CD4-positive, alpha-beta T cell treated with Interleukin-10 for 1 hour (primary cell): ENCODE measurements at places on chromosomes 7 and 10.

DNA sequence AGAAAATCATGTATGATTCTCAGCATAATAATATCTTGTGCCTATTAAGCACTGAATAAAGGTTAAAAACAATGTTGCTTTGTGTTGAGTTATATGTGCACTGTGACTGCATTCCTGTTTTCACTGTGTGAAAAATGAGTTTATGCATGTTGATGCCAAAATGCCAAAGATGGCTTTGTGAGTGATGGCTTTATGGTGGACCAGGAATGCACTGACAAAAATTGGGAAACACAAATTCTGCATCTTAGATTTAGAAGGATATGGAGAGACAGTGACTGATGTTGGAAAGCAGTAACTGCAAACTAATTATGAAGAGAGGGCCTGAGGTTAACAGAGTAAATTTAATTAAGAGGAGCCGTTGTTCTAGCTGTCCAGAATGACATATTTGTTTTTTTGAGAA lies 440.4 kb downstream of the KIF20B start:
- no peak for DNase-seq

DNA sequence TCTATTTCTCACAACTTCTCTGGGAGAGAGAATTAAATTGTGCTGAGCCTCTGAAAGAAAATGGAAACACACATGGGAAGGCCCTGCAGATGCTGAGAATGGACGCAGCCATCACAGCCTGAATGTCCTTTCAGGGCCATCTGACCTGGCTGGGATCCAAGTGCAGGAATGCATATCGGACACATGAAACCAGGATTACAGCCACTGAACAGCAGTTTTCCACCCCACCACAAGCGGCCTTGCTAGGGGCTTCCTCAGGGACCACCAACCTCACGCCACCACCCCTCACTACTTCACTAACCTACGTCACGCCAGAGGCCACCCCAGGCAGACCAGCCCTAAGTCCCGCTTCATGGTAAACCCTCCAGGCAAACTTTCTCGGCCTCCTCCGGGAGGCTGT lies 103.3 kb downstream of the DIP2C start:
- DNase-seq = no peak

GRCh38 chr10:77290528-77291155 lies 347.0 kb downstream of the KCNMA1 start:
- no peak for DNase-seq

DNA sequence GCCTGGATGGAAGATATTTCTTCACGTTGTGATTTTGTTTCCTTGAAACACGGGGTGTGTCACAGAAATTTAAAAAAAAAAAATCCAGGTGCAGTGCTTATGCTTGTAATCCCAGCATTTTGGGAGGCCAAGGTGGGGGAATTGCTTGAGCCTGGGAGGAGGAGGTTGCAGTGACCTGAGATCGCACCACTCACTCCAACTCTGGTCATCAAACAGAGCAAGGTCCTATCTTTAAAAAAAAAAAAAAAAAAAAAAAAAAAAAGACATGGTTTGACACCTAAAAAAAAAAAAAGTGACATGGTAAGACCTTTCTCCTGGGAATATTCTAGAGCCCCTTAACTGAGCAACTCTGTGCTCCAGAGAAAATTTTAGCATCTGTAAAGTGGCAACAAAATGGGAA lies 9.0 kb upstream of the LRRC4 start:
- no peak for DNase-seq

DNA sequence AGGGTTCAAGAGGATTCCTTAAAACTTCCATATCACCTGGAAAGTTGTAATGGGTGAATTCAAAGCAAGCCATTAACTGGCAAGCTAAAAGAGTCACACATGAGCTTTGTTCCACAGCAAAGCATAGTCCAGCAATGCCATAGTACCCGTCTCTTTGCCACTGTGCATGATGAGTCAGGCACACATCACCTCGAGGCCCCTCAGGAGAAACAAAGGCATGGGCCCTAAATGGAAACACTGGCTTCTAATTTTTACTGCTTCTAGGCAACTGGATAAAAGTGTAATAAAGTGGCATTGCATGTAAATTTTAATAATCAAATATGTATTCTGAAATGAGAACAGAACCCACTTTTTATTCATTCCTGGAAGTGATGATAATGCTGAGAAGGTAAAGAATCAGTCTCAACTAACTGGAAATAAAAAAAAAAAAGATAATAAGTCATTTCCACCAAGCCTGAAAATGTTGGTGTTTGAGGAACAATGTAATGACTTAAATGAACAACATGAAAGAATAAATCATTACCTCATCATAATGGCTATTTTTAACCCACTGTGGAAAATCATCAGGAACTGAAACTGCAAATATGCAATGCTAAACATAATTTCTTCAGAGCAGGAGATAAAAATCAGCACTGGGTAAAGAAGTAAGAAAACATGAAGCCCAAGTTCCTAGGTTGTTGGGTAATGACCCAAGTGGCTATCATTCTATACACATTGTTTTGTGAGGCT lies 104.9 kb downstream of the CDK6 start:
- DNase-seq = no peak

- DNase-seq = no peak
These were observed 61.5 kb upstream of the GHITM start for GRCh38 chr10:84077768-84078167.

- DNase-seq = no peak
These were observed 260.3 kb upstream of the FERD3L start for GRCh38 chr7:19405541-19405940.

- no peak for DNase-seq
These were observed 234.9 kb downstream of the GATA3 start for GRCh38 chr10:8289186-8289924.

DNA sequence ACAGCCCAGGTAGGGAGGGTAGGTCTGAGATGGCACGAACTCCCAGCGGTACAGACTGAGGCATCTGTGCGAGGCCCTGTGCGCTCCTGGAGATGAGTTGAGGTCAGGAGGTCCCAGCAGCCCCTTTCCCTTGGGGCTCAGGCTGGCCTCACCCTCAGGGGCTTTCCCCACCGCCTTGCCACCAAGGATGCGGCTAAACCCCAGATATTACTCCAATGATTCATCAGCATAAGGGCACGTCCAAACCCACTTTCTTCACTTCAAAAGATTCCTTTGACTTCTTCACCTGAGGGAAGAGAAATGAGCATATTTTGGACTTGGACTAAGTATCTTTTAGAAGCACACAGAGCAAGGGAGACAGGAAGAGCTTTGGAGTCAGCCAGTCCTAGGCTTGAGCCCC lies 20.3 kb downstream of the UROS start:
- no peak for DNase-seq

DNA sequence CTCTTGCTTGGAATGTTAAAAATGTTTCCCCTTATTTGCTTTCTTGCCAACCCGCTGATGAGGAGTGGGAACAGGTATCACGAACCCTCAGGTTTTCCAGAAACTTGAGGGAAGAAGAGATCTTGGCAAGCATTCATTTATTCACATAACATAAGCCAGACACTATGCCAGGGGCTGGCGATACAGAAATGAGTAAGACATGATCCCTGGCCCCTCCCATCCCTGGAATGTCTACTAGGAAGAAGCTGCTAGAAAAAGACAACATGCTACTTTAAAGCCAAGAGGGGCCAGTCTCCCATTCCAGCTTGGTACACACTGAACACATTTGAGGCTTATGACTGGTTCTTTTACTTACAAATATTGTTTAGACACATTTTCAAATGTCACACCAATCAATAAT lies 26.4 kb downstream of the SLC35B4 start:
- no peak for DNase-seq

DNA sequence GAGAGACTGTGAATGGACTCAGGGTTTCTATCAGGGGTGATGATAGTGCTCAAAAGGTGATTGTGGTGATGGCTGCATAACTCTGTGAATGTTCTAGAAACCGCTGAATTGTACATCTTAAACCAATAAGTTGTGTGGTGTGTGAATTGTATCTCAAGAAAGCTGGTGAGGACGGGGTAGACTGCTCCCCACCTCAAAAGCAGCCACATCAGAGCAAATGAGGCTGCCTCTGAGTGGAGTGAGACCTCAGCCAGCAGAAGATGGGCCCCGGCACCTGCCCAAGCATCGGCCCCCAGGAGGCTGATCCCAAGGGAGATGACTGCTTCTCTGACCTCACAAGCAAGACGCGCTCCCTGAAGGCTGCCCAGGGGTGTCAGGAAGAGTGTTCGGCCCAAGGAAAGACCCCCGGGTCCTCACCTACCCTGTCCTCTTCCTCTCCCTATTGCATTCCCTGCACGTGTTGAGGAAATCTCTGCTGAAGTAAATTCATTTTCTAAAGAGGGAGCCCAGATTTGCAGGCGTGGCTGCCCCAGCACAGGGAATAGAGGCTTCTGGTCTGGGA lies 279.3 kb upstream of the SHH start:
- DNase-seq = no peak

- DNase-seq = no peak
These were observed 252.0 kb downstream of the SORCS3 start for GRCh38 chr10:104892879-104893617.

GRCh38 chr7:115229401-115230105 lies 307.7 kb downstream of the MDFIC start:
- peak; percentile 47 for DNase-seq

GRCh38 chr7:15131661-15132060 lies 229.1 kb upstream of the DGKB start:
- DNase-seq = no peak

DNA sequence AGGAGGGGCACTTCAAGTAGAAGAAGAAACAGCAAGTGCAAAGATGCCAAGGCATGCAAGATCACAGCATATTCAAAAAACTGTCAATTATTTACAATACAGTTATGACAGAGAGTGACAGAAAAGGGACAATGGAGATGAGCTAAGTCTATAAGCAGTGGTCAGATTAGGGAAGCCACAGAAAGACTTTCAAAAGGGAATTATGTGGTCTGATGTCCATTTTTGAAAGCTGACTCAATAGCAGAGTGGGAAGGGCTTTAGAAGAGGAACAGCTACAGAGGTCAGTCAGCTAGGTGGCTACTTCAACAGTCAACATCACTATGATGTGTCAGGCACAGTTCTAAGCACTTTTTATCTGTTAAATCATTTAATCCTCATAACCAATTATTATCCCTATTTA lies 45.2 kb upstream of the SPOCK2 start:
- DNase-seq = no peak

DNA sequence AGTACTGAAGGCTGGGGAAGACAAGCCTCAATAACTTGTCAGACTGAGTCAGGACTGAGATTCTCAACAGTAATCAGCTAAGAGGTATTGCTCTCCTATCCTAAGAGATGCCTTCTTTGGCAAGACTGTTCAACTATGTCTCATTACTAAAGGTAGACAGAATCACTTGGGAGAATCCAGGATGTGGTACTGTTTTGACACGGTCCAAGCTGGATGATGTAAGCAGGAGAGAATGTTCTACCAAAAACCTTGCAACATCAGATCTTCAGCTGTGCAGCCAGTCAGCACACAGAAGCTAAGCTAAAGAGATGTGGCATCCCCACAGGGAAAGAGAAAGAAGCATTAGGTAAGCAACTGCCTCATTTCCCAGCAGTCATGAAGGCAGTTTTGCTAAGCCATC lies 391.4 kb downstream of the NRG3 start:
- no peak for DNase-seq

DNA sequence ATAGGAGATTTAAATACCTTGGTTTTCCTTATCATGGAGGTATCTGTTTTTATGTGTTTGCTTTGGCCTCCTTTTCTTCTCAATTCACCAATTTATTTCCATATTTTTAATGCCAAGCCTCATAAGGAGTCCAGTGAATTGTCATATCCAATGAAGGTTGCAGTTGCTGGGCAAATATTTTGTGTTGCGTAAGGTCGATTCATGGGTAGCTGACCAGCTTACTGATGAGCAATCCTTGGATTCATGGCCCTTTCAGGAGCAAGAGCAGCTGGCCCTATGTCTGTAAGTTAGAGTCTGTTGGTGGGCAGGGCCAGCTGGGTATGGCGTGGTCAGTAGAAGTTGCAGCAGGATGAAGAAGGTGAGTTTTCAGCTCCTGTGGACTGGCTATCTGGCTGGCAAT lies 182.9 kb downstream of the PFKFB3 start:
- no peak for DNase-seq

DNA sequence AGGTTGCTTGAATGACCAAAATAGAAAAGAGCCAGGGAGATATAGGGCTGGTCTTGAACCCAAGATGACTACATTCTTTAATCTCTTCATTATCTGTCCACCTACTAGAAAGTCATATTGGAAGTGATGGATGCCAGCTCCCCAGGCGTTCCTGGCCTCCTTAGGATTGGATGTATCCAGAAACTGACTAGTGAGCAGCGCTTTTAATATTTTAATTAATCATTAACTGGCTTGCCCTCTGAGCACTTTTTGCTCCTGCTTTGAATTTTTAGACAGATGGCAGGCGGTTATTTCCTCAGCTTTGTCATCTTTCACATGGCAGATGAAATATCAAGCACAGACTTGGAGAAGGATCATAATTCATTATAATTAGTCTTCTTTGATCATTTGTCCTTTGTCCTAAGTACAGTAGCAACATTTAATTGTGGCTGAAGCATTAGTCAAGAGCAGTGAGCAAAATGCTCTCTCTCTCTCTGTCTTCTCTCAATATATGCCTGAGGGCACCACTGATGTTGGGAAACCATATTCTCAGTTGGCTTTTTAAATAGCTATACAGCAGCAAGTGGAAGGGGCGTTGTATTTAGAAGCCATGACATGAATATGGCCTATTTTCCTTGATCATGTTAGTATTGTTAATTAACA lies 588.0 kb downstream of the NRG3 start:
- DNase-seq = no peak

- DNase-seq = peak; percentile 5
These were observed 47.1 kb upstream of the ZNRF2 start for GRCh38 chr7:30237271-30237695.

DNA sequence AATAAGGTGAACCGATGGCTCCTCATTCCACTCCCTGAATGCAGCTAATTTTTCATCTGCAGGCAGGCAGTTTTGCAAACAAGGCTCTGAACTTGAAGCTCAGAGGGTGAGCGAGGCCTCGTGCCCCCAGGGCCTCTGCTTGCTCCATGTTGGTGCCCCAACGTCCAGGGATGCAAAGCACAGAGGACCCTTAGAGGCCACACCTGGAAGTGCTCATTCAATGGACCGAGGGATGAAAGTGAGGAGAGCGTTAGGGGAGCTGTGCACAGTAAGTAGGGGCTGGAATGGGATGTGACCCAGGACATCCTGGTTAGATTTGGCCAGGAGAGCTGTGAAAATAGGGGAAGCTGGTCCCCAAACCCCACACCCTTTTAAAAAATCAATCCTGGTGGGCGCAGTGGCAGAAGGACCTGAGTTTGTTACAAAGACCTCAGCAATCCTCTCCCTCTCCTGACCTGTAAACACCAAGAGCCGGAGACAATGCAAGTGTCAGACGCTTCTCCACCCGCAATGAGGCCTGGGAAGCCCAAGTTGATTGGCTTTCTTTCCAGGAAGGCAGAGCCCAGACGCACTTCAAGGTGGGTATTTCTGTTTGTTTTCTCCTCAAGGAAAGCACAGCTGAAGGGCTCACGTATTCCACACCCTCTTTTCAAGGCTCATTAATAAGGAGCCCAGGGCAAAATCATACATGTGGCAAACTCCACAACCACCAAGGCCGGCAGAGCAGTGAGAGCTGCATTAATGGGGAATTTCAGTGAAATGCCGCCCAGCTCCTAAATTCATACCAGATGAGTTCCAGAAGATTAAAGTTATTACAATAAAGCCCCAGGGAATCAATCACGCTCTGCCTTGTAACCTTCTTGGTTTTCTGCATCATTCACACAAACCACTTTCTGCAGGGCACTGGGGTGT lies 14.1 kb upstream of the CXCL12 start:
- DNase-seq = no peak
